Trophoblast cell (in vitro differentiated cells and primary cell): ENCODE measurements at places on chromosomes 13 and 19.

DNA sequence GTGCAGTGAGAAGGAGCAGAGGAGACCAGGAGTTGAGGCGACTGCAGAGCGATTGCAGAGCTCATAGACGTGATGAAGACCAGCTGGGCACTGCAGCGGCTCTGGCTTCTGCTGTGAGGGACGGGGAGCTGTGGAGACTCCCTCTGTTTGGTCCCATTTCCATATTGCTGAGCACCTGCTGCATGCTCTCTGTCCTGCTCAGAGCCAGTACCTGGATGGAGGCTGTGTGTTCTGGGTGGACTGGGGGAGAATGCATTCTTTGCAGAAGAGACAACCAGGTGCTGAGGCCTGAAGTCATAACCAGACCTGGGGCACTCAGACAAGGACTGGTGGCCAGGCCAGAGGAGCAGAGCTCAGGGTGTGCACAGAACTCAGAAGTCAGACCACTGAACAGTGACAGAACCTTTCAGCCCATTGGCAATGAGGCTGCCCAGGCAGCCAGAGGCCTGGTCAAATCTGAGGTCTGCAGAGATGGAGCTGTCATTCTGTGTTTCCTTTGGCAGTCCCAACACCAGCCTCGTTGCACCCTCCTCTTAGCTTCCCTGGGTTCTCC is 1.3 kb upstream of the A1BG start:
- DNase-seq, result no peak

DNA sequence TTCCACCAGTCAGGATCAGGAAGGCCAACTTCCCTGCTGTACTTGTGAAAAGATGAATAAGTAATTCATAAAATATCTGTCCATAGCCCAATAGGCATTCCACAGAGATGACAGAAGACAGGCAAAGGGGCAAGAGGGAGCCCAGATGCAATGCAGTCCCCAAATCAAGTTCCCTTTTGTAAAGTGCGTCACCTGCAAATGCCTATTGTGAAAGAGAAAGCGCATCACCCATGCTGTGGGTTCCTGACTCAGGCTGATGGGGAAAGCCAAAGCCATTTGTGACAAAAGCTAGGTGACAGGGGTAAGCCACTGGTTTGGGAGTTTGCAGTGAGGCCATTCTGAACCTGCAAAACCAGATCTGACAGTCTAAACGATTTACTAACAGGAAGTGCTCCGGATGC is 157.5 kb upstream of the ZNF536 start:
- peak; percentile 49 for DNase-seq

- DNase-seq, result no peak
Observed at GRCh38 chr13:99659226-99659625, 158.0 kb downstream of the TM9SF2 start.

DNA sequence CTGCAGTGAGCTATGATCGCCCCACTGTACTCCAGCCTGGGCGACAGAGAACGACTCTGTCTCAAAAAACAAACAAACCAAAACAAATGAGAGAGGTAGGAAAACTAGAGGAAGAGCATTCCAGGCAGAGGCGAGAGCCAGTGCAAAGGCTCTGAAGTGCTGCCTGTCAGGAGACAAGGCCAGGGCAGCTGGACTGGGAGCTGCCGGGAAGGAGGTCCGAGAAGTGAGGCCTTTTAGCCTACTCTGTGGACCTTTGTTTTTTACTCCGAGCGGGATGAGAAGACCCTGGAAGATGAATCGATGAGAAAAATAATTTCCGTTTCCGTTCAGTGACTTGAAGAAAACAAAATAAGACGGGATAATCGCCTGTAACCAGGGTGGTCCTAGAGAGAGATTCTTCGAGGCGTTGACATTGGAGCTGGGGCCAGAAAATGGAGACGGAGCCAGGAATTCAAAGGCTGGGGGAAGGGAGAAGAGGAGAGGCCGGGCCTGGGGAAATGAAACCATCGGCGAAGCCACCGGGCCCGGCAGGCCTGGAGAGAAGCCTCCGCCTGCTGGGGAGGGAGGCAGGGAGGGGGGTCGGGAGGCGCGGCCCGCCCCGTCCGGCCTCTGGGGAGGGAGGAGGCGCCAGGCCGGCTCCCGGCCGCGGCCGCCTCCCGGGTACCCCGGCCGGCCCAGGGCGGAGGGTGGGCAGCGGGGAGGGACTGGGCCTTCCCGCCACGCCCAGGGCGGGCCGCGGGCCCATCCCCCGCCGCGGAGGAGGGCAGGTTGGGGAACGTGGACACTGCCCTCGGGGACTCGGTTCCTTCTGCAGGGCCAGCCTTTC is 7.8 kb upstream of the SERTAD1 start:
- peak; percentile 87 for DNase-seq

- peak; percentile 74 for DNase-seq
Observed at GRCh38 chr19:56105090-56105701, 15.9 kb downstream of the ZNF787 start.

GRCh38 chr13:25775986-25776385 is 275.8 kb downstream of the SHISA2 start:
- no peak for DNase-seq

- no peak for DNase-seq
Observed at GRCh38 chr13:31209172-31209840, 9.5 kb downstream of the B3GLCT start.
